Naive thymus-derived CD8-positive, alpha-beta T cell (primary cell): ENCODE measurements at places on chromosomes 16 and 17.

GRCh38 chr17:78101112-78101511, 27.4 kb downstream of the TMC6 start:
- DNase-seq = no peak

GRCh38 chr17:21298983-21299519, 14.5 kb downstream of the MAP2K3 start:
- no peak for DNase-seq

- DNase-seq = no peak
Measured at GRCh38 chr17:58401287-58401686, 16.0 kb downstream of the RNF43 start.

DNA sequence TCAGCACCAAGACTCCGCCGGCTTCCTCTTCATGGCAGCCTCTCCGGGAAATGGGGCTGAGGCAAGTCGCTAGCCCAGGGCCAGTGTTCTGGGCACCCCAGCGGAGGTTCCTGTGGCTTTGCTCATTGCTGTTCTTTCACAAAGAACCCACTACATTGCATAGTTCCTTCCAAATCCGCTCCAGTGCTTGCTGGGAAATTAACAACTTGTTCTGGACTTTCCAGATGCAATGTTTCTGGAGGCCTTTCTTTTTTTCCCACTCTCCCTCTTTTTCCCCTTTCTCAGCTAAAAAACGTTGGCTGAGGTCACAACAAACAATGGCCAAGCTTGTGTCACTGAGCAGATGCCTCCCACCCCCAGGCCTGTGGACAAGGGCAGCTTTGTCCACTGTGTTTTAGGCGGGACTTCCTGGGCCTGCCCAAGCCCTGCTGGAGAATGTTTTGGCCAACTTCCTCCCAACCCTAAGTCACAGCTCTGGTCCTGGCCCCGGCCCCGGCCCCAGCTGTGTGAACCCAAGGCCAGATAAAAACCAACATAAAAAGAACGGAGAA, 131.5 kb upstream of the RCVRN start:
- DNase-seq = no peak

DNA sequence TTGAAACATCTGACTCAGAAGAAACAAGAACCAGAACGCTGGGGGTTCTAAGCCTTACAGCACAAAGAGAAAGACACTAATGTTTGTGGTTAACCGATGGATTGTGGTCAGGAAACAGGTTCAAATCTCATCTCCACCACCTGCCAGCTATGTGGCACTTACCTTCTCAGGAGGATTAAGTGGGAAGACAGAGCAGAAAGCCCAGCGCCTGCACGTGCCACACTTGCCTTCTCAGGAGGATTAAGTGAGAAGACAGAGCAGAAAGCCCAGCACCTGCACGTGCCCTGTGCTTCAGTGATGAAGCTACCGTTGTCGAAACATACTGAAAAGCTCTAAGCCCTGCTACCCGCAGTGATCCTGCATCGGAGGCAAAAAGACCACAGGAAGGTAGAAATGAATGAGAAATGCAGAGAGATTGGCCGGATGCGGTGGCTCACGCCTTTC, 90.6 kb downstream of the NXN start:
- DNase-seq = peak; percentile 9

GRCh38 chr16:17543073-17543472, 72.3 kb upstream of the XYLT1 start:
- DNase-seq = no peak

DNA sequence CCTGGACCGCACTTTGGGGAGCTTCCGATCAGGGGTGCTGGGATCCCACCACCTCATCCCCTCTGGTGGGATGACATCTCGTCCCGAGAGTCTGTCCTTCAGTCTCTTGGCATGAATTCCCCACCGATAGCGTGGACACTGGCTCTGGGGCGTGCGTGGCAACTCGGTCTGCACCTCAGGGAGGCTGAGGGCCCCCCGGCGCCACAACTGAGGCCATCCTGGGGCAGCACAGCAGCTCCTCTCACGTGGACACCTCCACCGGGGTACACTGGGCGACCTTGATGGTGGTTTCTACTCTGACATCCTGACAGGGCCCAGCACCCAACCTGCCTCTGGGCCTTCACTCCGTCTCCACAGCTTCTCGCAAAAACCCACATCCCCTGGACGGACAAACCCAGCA, 8.6 kb downstream of the PDIA2 start:
- no peak for DNase-seq

- peak; percentile 60 for DNase-seq
Measured at GRCh38 chr17:42407289-42407836, 15.7 kb downstream of the CAVIN1 start.

GRCh38 chr17:49459401-49459984, 35.6 kb upstream of the NGFR start:
- no peak for DNase-seq

DNA sequence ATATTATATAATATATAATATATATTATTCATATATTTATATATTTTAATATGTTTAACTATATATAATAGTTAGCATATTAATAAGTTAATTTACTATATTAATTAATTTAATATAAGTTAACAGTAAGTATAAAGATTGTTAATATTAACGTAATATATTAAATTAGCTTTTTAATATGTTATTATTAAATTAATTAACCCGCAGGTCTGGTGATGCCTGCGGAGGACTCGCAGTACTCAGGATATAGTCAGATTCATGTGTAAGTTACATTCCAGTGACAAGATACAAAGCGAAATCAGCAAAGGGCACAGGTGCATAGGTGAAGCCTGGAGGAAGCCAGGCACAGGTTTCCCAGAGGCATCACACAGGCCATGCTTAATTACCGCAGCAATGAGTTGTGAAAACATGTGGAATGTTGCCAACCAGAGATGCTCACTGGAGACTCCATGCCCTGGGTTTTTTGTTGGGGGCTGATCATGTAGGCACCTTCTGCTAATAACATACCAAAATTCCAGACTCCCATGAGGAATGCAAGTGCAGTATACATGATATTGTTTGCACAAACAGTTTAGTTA, 130.4 kb upstream of the MPHOSPH6 start:
- no peak for DNase-seq

- no peak for DNase-seq
Measured at GRCh38 chr17:49031965-49032928, 35.1 kb downstream of the IGF2BP1 start.

- DNase-seq = no peak
Measured at GRCh38 chr17:7806587-7806986, 27.4 kb upstream of the KDM6B start.
